Stimulated activated CD8-positive, alpha-beta memory T cell treated with anti-CD3 and anti-CD28 coated beads, Interleukin-7, amount 100 ng/mL, for 1 hour (primary cell): ENCODE measurements at places on chromosomes 2 and 18.
A peak's percentile ranks its signal among the peaks of the same experiment; 100 is the strongest.

- DNase-seq: no peak
Observed at GRCh38 chr18:59047321-59048047, 92.2 kb upstream of the SEC11C start.

DNA sequence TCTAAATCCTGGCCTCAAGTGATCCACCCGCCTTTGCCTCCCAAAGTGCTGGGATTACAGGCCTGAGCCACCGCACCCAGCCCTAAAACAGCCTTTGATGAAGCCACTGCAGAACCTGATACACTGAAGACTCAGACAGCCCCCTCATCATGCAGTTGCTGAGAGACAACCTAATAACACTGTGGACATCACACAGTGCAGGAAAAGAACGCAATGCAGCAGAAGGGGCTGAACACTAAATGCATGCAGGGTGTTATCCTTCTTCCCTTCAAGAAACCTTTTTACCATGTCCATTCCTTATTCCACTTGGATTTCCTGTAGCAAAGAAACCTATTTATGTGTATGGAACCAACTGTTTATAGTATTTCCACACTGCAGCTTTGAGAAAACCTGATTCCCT is 35.7 kb downstream of the MGAT4A start:
- DNase-seq: no peak

DNA sequence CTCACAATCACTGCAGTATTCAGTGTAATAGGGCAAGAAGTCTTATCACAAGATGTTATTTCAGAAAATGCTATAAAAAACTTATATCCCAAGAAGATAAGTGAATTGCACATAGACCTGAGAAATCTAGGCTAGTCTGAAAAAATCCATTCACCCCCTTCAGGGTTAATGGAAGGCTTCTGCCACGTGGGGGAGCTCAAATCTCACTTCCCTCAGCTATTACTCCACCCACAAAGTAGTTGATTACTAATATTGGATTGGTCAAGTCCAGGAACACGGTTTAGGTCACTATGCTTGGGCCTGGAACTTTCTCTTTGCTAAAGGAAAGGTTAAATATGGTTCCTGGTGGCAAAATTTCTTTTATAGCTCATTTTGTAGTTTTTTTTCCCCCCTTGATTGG is 51.2 kb upstream of the ADAM23 start:
- no peak for DNase-seq

GRCh38 chr2:37020212-37020886 is 54.0 kb upstream of the STRN start:
- no peak for DNase-seq

GRCh38 chr2:112321375-112322320 is 46.3 kb downstream of the ZC3H6 start:
- DNase-seq: no peak

DNA sequence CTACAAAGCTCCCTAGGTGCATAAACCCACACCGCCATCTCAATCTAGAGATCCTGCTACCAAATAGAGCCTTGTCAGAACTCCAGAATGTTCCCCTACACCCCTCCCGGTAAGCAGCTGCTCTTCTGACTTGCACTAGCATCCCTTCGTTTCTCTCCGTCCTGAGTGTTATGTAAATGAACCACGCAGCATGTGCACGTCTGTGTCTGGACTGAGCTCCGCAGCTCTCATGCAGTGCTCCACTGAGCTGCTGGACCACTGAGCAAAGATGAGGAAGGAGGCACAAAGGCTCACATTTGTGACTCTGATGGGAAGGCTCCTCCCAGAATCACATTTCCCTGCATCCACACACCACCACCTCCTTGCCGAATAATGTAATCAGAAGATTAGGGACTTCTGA is 203.6 kb downstream of the MYT1L start:
- DNase-seq: no peak

- DNase-seq: no peak
Observed at GRCh38 chr2:201574766-201575165, 68.5 kb downstream of the TMEM237 start.

- DNase-seq: peak; percentile 41
Observed at GRCh38 chr18:13464432-13465123, 246.0 kb downstream of the LDLRAD4 start.

DNA sequence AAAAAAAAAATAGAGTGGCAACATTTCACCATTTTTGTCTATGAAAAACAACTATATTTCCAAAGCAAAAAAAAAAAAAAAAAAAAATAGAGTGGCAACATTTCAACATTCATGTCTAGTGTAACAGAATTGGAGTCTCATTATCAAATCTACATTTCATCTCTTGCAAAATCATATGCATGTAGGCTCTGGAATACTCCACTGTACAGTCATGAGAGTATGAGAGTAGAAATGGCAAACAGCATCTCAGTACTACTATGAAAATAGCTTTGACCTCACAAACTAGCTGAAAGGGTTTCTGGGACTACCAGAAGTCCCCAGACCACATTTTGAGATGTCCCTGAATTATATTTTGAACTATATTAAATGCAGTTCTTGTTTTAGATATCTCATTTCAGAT is 82.8 kb downstream of the SMAD2 start:
- DNase-seq: no peak

DNA sequence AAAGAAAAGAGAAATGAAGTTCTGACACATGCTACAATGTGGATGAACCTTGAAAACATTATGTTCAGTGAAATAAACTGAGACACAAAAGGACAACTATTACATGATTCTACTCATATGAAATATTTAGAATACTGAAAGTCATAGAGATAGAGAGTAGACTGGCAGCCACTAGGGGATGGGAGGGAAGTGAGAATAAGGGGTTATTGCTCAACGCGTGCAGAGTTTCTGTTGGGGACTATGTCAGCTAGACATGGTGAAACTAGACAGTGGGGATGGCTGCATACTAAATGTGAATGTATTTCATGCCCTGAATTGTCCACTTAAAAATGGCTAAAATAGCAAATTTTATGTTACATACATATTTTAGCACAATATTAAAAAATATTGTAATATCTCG is 108.7 kb upstream of the ATL2 start:
- DNase-seq: no peak

GRCh38 chr2:170122883-170123547 is 54.9 kb upstream of the MYO3B start:
- no peak for DNase-seq

DNA sequence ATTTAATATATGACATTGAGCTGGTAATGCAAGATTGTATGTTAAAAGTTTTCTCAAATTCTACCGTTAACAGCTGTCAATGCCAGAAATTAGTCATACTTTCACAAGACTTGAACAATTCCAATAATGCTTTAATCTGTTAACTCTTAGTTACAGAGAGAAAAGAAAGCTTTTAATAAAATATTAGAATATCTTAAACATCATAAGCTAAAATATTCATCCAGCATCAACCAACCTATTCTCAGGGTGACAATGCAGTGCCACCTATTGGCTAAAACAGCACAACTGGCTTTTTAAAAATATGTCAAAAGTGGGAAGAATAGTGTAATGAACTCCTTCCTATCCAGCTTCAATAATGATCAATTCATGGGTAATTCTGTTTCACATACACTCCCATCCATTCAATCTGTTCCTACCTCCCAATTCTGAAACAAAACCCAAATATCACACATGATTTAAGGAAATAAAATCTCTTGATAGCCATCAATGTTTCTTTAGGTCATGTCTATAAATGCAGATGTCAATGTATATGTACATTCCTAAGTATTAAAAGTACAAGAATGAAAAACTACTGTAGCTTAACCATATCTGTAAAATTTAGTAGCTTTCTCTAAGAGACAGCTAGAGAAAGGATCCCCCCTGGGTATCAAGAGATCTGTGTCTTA is 79.8 kb upstream of the CCDC141 start:
- no peak for DNase-seq

DNA sequence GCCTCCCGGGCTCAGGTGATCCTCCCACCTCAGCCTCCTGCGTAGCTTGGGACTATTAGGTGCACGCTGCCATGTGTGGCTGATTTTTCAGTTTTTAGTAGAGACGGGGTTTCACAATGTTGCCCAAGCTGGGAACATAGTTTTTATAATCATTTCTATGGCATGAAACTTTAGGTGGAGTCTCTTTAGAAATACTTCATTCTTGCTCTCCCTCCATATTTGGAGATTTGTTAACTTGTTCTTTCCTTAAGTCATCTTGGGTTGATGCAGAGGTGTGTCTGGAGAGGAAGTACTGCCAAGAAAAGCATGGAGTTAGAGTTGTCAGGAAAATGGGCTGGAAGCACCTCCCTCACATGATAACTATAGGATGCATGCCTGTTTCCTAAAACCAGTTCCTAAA is 17.4 kb downstream of the ZNF532 start:
- DNase-seq: no peak

GRCh38 chr2:36570416-36570815 is 27.6 kb downstream of the FEZ2 start:
- DNase-seq: no peak

GRCh38 chr2:172639823-172640222 is 83.9 kb downstream of the PDK1 start:
- DNase-seq: no peak

- DNase-seq: no peak
Observed at GRCh38 chr18:42883169-42883568, 232.3 kb downstream of the RIT2 start.

GRCh38 chr2:187853381-187853791 is 299.2 kb upstream of the TFPI start:
- no peak for DNase-seq
